ENCODE measurements at places on chromosomes 2 and 18. TPM values are rescaled to one million over a fixed set of nuclear protein-coding genes. Genes with fewer than 3 reads are reported as not detected.

LIMS4 gene
- 0.90 TPM for polyA plus RNA-seq

SKOR2 gene
- not detected for polyA plus RNA-seq

TMEFF2 gene
- polyA plus RNA-seq = 9.0 TPM

ZAP70 gene
- polyA plus RNA-seq = 2.6 TPM

FKBP1B gene
- polyA plus RNA-seq = 9.4 TPM

Measured in renal cortex interstitium (tissue), 15 donors.